ENCODE measurements at places on chromosomes 5 and 9.

- DNase-seq, result peak; percentile 9
Observed at GRCh38 chr9:69877852-69878514, 57.4 kb downstream of the CFAP95 start.

- DNase-seq, result no peak
Observed at GRCh38 chr5:98753507-98753906, 20.0 kb upstream of the RGMB start.

GRCh38 chr5:122774519-122774860, 390 bp upstream of the SNX2 start:
- no peak for DNase-seq

GRCh38 chr5:141753971-141754713, 72.1 kb upstream of the ARAP3 start:
- no peak for DNase-seq

DNA sequence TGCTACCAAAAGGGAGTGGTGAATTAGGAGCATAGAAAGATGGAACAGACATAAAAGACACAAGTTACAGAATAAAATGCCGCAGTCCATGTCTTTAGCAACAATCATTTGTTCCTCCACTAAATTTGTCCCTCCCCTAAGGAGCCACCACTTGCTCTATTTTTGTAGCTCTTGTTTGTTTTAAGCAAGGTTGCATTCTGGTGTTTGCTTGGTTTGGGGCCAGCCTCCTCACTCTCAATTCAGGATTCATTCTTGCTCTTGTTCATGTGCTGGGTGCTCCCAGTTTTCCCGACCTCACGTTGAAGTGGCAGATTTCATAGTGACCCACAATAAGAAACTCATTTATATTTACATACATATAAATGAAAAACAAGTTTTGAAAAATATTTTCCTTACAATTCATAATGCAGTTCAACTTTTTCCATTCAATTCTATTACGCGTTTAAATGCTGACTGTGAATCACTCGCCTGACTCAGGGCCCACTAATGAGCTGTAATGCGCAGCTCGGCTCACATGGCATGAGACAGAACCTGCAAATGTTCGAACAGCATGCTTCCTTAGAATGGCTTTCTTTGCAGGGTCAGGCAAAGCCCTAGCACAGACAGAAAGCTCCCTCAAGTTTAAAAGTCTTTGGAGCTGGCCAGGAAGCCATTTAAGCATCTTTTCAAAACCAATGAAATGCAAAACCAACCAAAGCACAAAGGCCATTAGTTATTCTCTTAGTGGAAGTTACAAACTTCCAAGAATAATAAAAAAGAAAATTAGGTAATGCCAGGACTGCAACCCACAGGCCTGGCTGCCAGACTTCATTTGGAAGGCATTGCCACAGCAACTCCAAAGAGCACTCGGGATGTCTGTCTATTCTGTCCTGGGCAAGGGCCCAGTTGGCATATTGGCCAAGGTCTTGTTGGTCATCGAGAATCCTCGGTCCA, 41.7 kb downstream of the RETREG1 start:
- no peak for DNase-seq

GRCh38 chr9:4170231-4170630, 129.6 kb downstream of the GLIS3 start:
- DNase-seq, result no peak

DNA sequence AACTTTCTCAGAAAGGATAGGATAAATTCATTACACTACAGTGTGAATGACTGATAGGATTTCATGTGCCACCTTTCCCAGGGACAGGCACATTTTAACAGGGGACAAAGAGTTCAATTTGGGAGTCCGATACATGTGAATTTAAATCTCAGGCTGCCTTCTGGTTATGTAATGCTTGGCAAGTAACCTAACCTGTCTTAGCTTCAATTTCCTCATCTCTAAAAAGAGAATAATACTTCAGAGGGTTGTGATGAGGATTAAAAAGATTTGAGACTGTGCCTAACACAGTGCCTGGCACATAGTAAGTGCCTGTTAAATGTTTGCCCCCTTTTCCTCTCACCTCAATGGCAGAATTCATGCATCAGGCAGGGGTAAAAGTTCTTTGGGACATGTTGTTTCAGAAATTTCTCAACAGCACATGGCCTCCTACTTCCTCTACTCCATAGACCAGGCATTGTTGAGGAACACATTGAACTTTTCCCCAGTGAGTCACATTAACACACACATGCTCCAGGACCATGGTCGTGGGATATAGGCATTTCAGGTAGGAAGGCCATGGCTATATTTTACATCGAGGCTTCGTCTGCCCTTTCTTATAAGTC, 94.6 kb upstream of the EGFLAM start:
- DNase-seq, result no peak

- DNase-seq, result no peak
Observed at GRCh38 chr5:68243681-68244080, 28.1 kb downstream of the PIK3R1 start.

- DNase-seq, result no peak
Observed at GRCh38 chr5:76807296-76807695, 11.5 kb upstream of the F2RL1 start.

GRCh38 chr9:130042406-130042884, 544 bp downstream of the FNBP1 start:
- DNase-seq, result no peak

DNA sequence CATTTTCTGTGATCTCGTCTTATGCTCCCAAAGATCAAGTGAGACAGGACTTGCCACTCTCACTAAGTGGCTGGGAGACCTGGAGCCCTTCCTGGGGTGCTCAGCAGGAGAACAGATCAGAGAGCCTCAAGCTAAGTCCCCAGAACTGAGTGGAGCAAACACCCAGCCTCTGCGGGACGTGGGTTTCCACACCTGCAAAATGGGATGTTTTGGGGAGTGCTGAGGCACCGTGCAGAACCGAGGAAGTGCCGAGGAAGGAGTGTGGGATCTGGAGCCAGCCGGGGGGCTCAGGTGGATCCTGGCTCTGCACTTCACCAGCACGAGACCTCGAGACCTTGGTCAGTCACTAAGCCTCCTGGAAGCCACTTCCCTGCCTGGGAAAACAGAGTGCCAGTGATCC, 166.0 kb downstream of the DAB2IP start:
- no peak for DNase-seq

- no peak for DNase-seq
Observed at GRCh38 chr5:59484618-59485017, 408.9 kb downstream of the PDE4D start.

GRCh38 chr5:83072966-83073365, 4.2 kb downstream of the TMEM167A start:
- no peak for DNase-seq

DNA sequence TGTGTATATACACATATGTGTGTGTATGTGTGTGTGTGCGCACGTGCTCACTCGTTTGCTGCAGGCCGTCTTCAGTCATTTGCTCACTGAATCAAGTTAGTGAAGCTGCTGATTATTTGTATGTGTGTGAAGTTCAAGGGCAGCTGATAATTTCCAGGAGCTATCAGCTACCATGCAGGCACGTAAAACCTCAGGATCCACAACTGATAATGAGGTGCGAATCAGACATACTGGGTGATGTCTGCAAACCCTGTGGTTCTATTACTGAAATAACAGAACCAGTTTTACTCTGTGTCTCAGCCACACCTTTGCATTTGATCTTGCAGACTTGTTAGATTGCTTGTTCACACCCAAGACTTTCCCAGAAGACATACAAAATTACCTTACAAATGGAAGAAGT, 257.6 kb downstream of the TAF11L14 start:
- DNase-seq, result no peak

DNA sequence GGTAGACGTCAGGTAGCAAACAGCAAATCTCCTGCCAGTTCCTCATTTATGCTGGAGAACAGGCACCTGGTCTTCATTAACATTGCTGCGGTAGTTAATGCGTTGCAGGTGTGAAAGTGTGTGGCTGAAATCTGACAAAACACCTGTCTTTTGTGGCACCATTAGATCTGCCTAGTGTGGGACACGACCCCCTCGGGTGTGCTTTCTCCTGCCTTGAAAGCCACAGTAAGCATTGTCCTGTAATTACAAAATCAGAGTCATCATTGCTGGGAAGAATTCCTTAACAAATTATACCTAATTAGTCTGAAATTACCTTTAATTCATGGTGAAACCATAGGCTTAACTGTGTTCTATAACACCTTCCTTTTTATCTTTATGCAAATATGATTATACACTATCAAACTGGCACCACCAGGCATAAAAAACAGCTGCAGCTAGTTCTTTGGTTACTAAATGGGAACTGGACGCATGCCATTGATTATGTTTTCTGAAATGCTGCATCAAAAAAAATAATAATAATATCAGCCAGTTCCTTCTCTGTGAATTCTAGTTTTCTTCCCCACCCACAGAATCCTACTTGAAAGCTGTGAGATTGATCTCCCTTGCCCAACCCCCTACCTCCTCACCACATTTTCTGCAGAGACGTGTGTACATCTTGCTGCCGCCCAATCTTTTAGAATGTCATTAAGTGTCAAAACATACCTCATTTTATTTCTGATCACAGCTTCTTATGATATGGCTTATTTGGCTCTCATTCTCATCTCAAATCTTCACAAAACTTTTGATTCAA, 374.0 kb downstream of the NFIB start:
- no peak for DNase-seq

DNA sequence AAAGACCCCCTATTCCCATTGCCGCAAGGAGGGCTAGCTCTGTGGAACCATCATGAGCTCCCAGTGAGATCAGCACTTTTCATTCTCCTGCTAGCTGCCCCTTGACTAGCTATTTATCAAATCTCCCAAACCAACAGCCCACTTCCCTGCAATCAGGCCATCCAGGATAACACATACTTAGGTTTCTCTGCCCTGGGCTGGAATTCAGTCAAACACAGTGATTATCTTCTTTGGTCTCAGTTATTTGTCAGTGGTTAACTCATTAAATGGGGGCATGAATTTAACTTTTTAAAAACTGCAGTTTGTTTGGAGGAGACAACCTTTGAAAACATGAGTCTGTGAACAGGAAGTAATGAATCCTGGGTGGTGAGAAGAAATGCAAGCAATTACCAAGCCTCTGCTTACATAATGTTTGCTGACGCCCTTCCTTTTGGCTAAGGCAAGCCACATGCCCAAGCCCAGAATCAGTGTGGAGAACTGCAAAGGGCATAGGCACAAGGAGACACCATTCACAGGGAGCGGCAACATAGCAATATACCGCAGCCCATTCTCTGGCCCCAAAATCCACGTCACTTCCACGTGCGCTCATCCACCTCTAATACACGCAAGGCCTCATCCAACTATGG, 275.0 kb downstream of the DRD1 start:
- DNase-seq, result no peak

GRCh38 chr9:127034691-127035090, 87.7 kb downstream of the ANGPTL2 start:
- no peak for DNase-seq

GRCh38 chr9:132896906-132897305, 18.2 kb downstream of the SPACA9 start:
- no peak for DNase-seq

DNA sequence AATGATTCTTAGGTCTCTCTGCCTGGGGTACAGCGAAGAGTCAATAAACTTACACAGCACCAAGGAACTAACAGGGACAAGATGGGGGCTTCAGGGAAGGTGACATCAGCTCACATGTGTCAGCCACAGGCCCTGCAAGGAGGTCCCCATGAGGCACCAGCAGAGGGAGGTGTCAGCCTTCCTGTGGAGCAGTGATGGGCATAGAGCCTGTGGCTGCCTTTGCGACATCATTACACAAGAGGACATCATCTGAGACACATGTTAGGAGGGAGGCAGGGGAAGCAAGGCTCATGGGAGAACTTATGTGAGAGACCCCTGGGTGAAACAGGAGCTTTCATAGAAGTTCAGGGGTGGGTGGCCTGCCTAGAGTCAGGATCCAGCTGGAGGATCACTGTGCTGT, 389.6 kb downstream of the SEMA5A start:
- DNase-seq, result no peak

- no peak for DNase-seq
Observed at GRCh38 chr9:93365427-93366118, 85.9 kb upstream of the FAM120A start.

DNA sequence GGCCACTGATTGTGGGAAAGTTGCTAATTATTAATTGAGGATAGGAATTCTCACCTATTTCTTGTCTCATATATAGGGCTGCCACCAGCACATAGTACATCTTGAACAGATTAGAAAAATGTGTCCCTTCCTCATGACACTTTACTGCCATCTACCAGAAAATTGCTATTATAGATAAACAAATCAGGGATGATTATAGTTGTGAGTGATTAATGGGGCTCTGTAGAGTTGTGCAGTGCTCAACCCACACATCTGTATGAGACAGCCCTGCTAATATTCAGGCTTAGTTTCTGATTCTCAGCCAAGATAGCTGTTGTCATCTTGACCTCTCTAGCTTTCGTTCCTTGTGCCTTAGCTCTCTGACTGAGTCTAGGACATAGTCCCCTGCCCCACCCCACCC, 373.3 kb downstream of the TLE4 start:
- DNase-seq, result no peak

All from NCI-H1092 treated with DMSO at 0.1 percent for 48 hours (cell line).